ENCODE measurements at places on chromosomes 4 and X.

GRCh38 chr4:145099653-145100052, 1.5 kb downstream of the ABCE1 start:
- DNase-seq, result no peak

GRCh38 chrX:66751136-66751782, 112.4 kb upstream of the EDA2R start:
- DNase-seq, result no peak

- no peak for DNase-seq
Observed at GRCh38 chr4:113122066-113122465, 72.6 kb downstream of the ANK2 start.

- DNase-seq, result no peak
Observed at GRCh38 chrX:51024106-51024696, 113.7 kb downstream of the BMP15 start.

GRCh38 chr4:100070868-100071267, 119.4 kb downstream of the DDIT4L start:
- no peak for DNase-seq

DNA sequence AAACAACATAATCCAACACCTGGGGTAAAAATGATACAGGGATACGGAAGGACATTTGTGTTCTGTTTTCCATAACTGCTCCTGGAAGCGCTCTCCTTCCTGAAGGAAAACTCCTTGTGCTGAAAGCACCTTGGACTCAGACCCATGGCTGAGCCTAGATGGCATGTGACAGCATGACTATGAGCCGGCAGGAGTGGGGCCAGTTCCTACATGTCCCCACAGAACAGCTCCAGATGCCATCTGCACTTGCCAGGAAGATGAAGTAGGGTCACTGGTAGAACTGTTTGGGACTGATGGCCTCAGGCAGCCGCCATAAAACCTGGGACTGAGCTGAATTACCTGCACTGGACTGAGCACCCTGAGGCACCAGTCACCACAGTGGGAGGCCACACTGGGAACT, 56.0 kb upstream of the BCLAF3 start:
- DNase-seq, result no peak

GRCh38 chr4:136203199-136203598, 1329.1 kb downstream of the PCDH18 start:
- DNase-seq, result no peak

GRCh38 chrX:106286053-106286650, 118.0 kb downstream of the PWWP3B start:
- no peak for DNase-seq

- DNase-seq, result no peak
Observed at GRCh38 chr4:1472911-1473518, 66.8 kb upstream of the NKX1-1 start.

DNA sequence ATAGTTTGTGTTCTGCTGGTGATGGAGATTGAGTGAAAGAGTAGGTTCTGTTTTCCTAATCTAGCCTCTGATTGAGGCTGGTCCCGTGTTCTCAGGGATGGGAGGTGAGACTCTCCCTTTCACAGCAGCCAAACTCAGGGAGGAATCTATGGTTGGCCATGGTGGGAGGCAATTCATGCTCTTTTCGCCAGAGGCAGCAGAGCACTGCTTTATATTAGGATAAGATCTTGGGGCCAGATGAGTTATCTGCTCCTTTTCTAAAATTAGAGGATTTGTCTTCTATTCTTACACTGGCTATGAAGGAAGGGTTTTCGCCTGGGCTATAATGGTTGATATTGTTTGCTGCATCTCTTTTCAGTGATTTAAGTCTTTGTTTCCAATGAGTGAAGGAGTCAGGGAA, 63.9 kb upstream of the NLGN4X start:
- no peak for DNase-seq

DNA sequence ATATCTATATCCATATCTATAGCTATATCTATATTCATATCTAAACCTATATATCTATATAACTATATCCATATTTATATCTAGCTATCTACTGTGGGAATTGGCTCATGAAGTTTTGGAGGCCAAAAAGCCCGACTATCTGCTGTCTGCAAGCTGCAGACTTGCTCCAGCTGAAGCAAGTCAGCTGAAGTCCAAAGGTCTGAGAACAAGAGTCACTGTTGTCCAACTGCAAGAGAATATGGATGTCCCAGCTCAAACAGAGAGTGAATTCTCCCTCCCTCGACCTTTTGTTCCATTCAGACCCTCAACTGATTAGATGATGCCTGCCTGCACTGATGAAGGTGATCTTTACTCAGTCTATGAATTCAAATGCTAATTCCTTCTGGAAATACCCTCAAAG, 63.3 kb upstream of the VCX start:
- DNase-seq, result no peak

GRCh38 chr4:79046016-79046592, 106.9 kb upstream of the PAQR3 start:
- DNase-seq, result no peak

- no peak for DNase-seq
Observed at GRCh38 chr4:3637326-3638016, 105.2 kb upstream of the LRPAP1 start.

DNA sequence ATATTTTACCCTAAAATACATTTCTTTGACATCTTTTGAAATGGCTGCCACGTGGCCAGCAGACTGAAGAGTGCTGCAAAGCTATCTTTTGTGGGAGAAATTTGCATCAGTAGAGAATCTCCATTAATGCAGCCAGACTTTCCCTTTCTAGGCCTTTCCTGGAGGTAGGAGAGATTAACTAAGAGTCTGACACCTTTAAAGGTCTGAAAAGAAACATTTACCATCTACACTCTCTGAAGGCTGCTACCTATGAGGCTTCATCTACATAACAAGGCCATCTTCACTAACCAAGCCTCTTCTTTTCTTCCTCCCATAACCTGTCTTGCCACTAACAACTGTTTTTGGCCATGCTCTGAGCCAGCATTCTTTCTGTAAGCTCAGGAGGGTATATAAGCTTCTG, 17.8 kb upstream of the SPRY1 start:
- DNase-seq, result no peak

DNA sequence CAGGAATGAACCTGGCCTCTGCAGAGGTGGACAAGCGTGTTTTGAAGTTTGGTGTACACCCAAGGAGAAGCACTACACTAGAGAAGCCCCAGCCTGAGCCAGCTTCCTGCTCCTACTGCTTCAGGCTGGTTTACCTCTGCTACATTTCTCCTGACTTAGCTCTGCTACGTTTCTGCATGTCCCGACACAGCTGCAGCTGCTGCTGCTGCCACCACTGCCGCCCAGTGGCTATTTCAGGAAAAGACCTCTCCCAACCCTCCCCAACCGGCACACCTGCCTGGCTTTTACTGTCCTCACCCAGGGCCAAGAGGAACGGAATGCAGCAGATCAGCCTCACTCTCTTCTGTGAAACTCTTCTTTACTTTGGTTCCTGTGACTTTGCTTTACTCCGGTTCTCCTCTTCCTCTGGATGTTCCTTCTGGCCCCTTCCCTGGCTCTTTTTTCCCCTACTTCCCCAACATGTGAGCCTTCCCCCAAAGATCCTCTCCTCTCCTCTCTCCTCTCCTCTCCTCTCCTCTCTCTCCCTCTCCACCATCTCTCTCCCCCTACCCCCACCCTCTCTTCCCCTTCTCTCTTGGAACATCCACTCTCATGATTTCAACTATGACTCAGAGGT, 3.1 kb upstream of the P2RY4 start:
- DNase-seq, result peak; percentile 13

All from stimulated activated CD8-positive, alpha-beta memory T cell treated with anti-CD3 and anti-CD28 coated beads, Interleukin-4, amount 100 ng/mL, for 24 hours (primary cell).